ENCODE measurements at places on chromosomes 3 and 15.

- no peak for DNase-seq
Measured at GRCh38 chr15:90419738-90420406, 31.8 kb downstream of the IQGAP1 start.

GRCh38 chr15:29239395-29239794, 30.2 kb downstream of the NSMCE3 start:
- no peak for DNase-seq

DNA sequence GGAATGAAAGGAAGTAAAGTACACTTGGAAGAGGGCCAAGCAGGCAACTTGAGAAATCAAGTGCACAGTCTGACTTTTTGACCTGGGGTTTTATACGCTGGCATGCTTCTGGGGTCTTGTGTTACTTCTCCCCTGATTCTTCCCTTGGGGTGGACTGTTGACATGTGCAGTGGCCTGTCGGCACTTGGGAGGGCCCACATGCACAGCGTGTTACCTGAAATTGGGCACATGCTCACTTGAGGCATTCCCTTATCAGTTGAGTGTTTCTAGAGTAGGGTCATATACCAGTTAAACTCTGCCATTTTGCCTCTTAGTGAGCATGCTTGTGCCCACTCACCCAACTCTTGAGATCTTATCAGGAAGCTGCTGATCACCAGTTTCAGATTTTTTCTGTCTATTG, 329.1 kb upstream of the SOX2 start:
- no peak for DNase-seq

DNA sequence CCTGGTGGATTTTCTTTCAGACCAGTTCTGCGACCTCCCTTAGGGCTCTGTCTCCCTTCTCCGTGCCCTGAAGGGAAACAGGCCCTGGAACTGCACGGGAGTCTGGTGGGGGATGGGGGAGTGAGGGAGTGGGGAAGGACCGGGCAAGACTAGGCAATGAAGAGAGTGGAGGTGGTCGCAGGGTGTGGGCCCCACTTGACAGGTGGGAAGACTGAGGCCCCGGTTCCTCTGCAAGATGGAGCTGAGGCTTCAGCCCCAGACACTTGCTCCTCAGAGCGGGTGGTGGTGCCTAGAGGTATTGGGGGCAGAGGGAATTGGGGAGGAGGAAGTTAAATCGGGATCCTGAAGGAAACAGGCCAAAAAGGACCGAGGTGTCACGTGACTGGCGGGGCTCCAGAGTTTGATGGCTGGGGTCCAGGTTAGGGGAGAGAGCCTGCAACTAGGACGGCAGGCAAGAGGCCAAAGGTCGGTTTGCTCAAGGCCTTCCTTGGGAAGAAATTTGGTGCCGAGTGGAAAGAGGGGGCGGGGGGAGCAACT, 597 bp upstream of the CAMK1 start:
- no peak for DNase-seq

DNA sequence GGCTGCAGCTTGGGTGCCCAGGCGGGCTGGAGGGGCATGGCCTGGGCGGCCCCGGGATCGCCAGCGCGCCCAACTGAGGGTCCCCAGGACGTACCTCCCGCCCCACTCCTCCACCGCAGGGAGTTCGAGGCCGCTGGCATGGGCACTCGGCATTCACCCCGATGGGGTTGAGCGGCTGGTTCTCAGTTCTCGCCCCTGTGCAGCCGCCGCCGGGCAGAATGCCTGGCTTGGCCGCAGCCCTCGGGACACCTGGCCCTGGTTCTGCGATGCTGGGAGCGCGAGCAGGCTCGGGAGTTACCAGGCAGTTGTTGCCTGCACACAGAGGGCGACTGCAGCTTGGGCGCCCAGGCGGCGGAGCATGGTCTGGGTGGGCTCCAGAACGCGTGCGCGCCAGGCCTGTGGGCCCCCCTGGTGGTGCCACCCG, 121.4 kb downstream of the LMLN start:
- no peak for DNase-seq

- DNase-seq = no peak
Measured at GRCh38 chr3:115293321-115293720, 146.2 kb upstream of the ZBTB20 start.

- DNase-seq = no peak
Measured at GRCh38 chr3:136255672-136256406, 5.7 kb downstream of the PCCB start.

GRCh38 chr3:63328365-63328764, 50.3 kb downstream of the SYNPR start:
- no peak for DNase-seq

- DNase-seq = no peak
Measured at GRCh38 chr3:50126287-50127211, 28.6 kb upstream of the SEMA3F start.

GRCh38 chr3:40464339-40465110, 7.4 kb downstream of the RPL14 start:
- no peak for DNase-seq

DNA sequence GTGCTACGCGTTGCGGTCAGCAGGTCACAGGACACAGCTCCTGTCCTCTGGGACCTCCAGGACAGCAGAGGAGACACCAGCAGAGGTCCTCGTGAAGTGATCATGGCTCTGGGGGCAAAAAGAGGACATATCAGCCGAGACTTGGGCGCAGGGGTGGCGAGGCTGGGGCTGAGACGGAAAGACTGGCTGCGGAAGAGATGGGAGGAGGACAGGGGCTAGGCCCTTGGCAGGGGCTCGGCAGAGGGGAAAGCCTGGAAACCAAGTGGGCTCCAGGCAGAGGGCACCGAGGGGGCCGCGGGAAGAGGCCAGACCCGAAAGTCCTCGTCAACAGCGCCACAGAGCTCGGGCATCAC, 4.9 kb upstream of the CFAP100 start:
- no peak for DNase-seq

DNA sequence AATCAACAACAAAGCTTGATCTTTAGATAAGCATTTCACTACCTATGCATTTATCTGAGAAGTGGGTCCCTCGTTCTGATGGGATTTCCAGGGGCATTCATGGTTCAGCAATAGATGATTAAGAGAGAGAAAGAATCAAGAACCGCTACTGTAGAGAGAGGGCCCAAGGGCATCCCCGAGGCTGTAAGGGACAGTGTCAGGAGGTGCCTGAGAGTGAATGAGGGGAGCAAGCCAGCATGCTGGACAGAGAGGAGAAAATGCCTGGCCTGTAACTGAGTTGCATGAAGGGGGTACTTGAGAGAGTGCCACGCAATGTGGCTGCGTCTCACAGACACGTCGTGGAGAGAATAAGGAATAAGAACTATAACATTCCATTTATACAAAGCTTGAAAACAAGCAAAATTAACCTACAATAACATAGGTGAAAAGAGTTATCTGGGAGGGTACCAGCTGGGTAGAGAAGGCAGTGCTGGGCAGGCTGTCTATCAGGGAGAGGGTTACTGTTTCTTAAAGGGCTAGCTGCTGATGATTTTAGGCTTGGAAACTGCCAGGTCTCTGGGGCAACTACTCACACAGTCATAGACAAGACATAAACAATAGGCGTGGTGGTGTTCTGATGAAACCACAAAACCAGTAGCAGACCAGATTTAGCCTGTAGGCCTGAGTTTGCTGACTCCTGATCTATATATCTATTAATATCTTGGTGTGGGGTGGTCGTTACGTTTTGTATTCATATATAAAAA, 374.6 kb upstream of the CFAP20DC start:
- DNase-seq = no peak

GRCh38 chr3:185986198-185986777, 48.5 kb upstream of the TRA2B start:
- no peak for DNase-seq

- no peak for DNase-seq
Measured at GRCh38 chr3:97430601-97431000, 334.0 kb upstream of the ARL6 start.

DNA sequence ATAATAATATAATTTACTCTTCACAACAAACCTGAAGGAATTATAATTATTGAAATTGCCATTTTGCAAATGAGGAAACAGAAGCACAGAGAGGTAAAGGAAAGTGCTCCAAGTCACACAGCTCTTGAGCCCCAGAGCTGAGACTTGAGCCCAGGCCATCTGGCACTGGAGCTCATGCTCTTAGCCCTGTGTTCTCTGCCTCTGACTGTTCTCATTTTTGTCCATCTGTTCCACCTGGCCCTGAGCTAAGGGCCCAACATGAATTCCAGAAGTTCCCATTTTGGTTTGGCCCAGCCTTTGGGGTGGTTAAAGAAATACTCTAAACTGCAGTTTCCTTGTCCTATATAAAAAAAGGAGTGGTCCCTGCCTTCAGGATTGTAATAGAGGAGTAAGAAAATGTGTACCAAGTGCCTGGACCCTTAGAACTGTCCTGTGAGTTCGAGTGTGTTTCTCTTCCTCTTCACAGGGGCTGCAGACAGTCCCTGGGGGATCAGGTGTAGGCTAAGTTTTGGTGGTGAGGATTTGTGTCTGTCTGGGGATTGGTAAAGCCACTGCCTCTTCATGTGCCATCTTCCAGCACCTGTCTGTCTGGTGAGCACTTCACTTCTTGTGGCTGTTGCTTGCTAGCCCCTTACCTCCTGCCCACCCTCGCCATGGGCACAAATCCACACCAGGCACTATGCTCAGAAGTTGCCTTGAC, 91.8 kb downstream of the DNAJB8 start:
- DNase-seq = no peak

DNA sequence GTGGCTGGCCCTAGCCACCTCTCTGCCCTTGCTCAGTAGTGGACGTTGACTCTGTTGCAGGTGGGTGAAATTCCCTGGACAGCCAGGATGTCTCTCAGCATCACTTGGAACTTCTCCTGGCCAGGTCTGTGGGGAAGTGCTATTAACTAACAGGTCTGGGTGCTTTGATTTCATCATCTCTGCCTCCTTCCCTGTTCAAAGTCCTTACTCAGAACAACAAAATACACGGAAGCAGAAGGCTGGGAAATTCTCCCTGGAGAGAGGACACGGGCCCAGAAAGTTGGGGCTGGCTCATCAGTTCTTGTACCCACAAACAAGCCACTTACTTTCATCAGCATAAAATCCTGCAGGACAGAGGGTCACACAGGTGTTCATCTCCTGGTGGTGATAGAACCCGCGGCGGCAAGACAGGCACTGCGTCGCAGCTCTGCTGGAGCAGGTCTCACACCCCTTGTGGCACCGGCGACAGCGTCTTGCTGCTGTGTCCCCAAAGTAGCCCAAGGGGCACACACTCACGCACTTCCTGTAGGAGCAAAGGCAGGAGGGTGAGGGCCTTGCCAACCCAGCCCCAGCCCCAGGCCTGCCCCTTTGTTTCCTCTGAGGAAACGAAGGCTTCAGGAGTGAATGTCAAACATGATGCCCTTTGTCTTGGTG, 29.6 kb upstream of the SNRPA1 start:
- DNase-seq = no peak

GRCh38 chr3:65595222-65596028, 443.3 kb downstream of the MAGI1 start:
- no peak for DNase-seq

GRCh38 chr3:85709346-85709892, 750.6 kb downstream of the CADM2 start:
- DNase-seq = no peak

DNA sequence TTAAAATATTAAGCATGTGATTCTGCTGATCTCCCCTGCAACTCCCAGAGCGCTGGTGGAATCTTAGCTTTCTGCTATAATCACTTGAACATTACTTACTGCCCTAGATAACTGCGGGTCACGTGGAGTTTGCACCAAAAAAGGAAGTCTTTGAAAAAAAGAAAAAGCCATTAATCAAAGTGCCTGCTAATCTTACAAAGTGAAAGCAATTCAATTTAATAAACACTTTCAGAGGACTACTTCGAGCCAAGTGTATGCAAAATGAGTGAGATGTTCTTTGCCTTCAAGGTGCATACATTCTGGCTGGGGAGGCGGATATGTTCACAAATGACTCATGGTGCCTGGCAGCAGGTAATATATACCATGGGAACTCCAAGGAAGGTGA, 109.9 kb upstream of the GAP43 start:
- DNase-seq = no peak

DNA sequence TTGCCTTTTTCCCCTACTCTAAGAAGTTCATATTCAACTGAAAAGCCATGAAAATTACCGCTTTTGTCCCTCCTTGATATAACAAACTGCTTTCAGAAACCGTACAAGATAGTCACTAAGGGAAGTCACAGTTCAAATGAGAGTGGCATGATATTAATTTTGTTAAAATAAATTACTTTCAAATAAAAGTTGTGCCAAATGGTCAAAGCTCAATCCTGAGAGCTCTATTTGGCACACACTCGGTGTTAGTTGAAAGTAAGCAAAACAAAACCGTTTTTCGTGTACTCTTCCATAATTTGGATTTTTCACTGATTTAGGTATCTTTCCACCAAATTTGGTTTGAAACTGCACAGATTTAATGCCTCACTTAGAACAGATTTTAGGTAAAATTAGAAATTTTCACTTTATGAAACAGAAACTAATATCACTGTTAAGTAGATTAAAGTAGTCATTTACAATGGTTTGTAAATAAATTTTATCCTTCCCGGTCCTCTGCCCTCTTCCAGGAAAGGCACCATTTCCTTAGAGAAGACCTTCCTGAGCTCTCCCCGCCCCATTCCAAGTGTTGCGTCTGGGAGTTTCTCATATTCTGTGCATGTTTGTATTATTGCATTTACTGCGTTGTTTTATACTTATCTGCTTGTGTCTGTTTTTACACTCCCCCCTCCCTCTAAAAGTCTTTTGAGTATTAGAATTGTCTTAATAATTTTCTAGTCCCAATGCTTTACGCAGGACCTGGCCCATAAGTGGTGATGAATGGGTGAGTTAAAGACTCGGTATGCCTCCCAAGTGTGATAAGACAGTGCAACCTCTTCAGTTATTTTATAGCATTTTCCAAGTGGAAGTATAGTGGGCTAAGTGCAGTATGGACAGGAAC, 853 bp downstream of the TCAIM start:
- DNase-seq = no peak

- DNase-seq = no peak
Measured at GRCh38 chr15:68235022-68235421, 5.5 kb upstream of the CLN6 start.

DNA sequence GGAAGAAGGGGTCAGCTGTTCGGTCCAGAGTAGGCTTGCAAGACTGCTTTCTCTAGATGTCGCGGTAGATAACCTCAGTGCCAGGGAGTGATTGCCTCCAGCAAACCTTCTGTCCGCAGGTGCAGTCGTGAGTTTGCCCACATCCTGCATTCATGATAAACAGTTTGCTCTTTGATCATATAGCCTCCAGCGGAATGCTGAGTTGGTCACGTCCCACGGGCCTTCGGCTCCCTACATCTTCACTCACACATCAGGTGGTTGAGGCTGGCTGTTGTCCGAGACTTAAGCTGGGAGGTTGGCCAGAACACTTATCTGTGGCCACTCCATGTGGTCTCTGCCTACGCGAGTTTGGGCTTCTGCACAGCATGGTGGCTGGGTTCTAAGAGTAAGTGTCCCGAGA, 62.1 kb upstream of the NR2C2 start:
- DNase-seq = no peak

DNA sequence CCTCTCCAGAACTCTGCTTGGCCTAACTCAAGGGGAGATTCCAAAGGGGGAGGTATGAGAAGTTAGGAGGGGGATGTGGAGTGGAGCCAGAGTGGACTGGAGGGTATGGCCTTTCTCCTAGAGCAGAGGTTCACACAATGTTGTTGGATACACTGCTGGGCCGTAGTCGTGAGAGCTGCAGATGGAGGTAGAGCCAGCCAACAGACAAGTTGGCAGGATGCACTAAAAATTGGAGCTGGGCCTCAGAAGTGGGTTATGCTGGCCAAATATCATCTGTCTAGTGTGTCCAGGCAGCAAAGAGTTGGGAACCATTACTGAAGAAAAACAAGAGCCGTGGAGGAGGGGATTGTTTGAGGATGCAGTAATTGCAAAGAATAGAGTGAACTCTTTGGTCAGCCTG, 27.7 kb upstream of the LRRFIP2 start:
- DNase-seq = no peak
